ENCODE measurements at places on chromosomes 3 and 15.
A peak's percentile ranks its signal among the peaks of the same experiment; 100 is the strongest.

DNA sequence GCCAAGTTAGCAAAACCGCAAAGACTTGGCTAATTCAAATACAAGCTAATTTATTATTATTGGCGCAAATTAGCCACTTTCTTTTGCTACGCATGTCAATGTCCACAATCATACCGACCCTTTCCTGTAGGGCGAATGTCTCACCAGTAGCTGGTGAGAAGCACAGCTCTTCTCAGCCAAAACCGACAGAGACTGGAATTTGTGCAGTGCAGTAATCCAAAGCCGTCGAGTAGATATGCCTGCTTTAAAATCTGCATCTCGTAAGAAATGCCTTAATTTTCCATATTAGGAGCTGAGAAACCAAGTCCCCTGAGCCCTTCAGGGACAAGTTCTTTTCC lies 614 bp upstream of the MINDY2 start:
- H3K4me3 ChIP-seq, result no peak overlapping the region
- no peaks in the 10 kb centered on the region for H3K27me3 ChIP-seq
- H3K36me3 ChIP-seq, result peaks cover 7% of the 10 kb centered on the region
- peak overlapping the region; percentile 96 for H3K27ac ChIP-seq
- H3K4me1 ChIP-seq, result peaks cover 7% of the 10 kb centered on the region

DNA sequence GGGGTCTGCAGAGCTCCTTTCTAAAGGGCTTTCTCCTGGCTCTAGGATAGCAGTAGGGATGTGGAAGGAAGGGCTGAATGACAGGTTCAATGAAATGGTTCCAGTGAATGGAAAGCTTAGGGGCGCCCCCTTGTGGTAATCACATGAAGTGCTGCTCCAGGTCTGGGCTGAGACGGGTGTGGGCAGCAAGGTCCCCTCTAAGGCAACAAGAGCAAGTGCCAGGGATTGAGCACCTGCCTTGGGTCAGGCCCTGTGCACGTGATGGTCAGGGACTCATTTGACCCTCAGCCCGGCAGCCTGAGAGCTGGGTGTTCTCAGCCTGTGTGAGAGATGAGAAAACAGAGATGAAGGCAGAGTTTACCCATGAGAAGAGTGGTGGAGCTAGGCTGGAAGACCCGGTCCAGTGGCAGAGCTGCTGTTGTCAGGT lies 12.1 kb upstream of the CX3CR1 start:
- peaks cover 14% of the 10 kb centered on the region for H3K4me1 ChIP-seq
- H3K27me3 ChIP-seq, result no peaks in the 10 kb centered on the region
- no peak overlapping the region for H3K27ac ChIP-seq

GRCh38 chr3:108241146-108241545 lies 18.9 kb upstream of the IFT57 start:
- H3K36me3 ChIP-seq, result no peaks in the 10 kb centered on the region
- H3K4me1 ChIP-seq, result no peaks in the 10 kb centered on the region

DNA sequence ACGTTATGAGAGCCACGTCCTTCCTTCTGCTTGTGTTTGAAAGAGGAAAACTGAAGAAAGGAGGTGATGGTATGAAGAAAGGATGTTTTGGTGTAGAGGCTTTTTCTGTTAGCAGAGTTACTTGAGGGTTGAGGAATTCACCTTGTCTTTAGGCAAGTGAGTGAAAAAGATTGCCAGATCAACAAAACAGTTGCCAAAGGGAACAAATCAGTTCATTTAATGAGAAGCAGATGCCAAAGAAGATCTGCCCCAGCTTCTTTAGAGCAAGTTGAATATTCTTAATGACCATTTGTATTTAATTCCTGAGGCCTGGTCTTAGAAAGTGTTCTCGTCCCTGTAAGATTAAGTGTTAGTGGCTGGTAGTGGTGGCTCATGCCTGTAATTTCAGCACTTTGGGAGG lies 2.6 kb downstream of the CHCHD6 start:
- peaks cover 23% of the 10 kb centered on the region for H3K4me1 ChIP-seq
- peaks cover 5% of the 10 kb centered on the region for H3K36me3 ChIP-seq
- H3K27me3 ChIP-seq, result peaks cover 23% of the 10 kb centered on the region
- H3K4me3 ChIP-seq, result no peak overlapping the region
- DNase-seq, result no peak
- no peak overlapping the region for H3K27ac ChIP-seq

GRCh38 chr3:43120937-43121336 lies 15.1 kb upstream of the POMGNT2 start:
- H3K4me1 ChIP-seq, result no peaks in the 10 kb centered on the region
- H3K36me3 ChIP-seq, result no peaks in the 10 kb centered on the region
- no peak overlapping the region for H3K4me3 ChIP-seq
- DNase-seq, result no peak
- H3K27ac ChIP-seq, result no peak overlapping the region

GRCh38 chr3:14680716-14681115 lies 5.8 kb downstream of the C3orf20 start:
- no peaks in the 10 kb centered on the region for H3K4me1 ChIP-seq
- H3K4me3 ChIP-seq, result no peak overlapping the region
- H3K27me3 ChIP-seq, result no peaks in the 10 kb centered on the region
- no peak for DNase-seq
- no peak overlapping the region for H3K27ac ChIP-seq

DNA sequence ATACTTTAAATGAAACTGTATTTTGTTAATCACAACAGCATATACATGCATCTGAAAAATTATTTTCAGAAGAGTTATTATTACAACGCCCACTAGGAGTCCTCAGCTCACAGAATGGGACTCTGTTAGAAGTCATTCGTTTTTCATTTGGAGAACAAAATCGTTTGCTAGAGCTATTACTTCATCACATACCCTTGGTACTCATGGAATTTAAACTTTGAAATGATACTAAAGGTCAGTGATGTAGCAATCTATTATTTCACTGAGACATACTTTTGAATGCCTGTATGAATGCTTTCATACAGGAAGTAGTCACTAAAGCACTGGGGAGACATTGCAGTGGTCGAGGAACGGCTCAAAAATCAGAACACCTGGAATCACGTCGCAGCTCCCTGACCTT lies 198.1 kb downstream of the MBNL1 start:
- no peak for DNase-seq
- H3K36me3 ChIP-seq, result peaks cover 47% of the 10 kb centered on the region
- H3K4me3 ChIP-seq, result no peak overlapping the region
- peaks cover 3% of the 10 kb centered on the region for H3K4me1 ChIP-seq
- peak overlapping the region; percentile 70 for H3K27ac ChIP-seq

DNA sequence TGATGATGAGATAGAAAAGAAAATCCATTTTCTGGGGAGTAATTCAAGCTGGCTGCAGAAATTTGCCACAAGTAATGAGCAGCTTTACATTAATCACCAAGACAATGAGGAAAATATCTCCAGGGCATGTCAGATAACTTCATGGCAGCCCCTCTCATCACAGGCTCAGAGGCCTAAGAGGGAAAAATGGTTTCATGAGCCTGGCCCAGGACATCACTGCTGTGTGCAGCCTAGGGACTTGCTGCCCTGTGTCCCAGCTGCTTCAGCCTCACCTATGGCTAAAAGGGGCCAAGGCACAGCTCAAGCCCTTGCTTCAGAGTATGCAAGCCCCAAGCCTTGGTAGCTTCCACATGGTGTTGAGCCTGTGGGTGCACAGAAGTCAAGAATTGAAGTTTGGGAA lies 161.7 kb downstream of the OPA1 start:
- no peak overlapping the region for H3K27ac ChIP-seq
- no peak for DNase-seq
- H3K4me1 ChIP-seq, result no peaks in the 10 kb centered on the region
- H3K4me3 ChIP-seq, result no peak overlapping the region
- H3K36me3 ChIP-seq, result peaks cover 3% of the 10 kb centered on the region

- H3K27ac ChIP-seq, result no peak overlapping the region
- H3K4me1 ChIP-seq, result peaks cover 3% of the 10 kb centered on the region
- DNase-seq, result no peak
Measured at GRCh38 chr3:11499144-11499543, 144.6 kb downstream of the VGLL4 start.

- no peak for DNase-seq
- H3K27me3 ChIP-seq, result peaks cover 44% of the 10 kb centered on the region
- no peak overlapping the region for H3K27ac ChIP-seq
Measured at GRCh38 chr3:150020527-150020926, 49.8 kb upstream of the PFN2 start.

DNA sequence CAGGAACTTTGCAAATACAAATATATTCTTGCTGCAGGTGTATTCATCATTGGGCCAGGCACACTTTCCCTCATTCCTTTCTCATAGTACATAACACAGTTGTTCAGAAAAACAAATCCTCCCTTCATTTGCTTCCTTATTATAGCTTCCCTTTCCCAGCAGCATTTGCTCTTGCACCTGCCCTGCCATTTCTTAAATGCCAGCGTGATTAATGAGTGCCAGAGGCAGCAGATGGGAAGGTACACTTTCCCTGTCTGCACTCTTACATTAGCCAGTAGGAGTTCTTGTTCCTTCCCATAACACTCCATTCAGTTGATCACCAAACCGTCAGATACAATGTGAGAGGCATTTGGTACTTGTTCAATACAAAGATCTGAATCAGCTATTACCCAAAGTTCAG lies 128.5 kb upstream of the GAP43 start:
- peaks cover 19% of the 10 kb centered on the region for H3K27me3 ChIP-seq
- no peaks in the 10 kb centered on the region for H3K4me1 ChIP-seq
- H3K36me3 ChIP-seq, result no peaks in the 10 kb centered on the region
- H3K27ac ChIP-seq, result no peak overlapping the region
- DNase-seq, result no peak

Data from effector memory CD8-positive, alpha-beta T cell (primary cell).